GM20000 (cell line): ENCODE measurements at places on chromosomes 7 and 10.

- DNase-seq = no peak
Observed at GRCh38 chr10:68474021-68474420, 2.2 kb upstream of the DNA2 start.

DNA sequence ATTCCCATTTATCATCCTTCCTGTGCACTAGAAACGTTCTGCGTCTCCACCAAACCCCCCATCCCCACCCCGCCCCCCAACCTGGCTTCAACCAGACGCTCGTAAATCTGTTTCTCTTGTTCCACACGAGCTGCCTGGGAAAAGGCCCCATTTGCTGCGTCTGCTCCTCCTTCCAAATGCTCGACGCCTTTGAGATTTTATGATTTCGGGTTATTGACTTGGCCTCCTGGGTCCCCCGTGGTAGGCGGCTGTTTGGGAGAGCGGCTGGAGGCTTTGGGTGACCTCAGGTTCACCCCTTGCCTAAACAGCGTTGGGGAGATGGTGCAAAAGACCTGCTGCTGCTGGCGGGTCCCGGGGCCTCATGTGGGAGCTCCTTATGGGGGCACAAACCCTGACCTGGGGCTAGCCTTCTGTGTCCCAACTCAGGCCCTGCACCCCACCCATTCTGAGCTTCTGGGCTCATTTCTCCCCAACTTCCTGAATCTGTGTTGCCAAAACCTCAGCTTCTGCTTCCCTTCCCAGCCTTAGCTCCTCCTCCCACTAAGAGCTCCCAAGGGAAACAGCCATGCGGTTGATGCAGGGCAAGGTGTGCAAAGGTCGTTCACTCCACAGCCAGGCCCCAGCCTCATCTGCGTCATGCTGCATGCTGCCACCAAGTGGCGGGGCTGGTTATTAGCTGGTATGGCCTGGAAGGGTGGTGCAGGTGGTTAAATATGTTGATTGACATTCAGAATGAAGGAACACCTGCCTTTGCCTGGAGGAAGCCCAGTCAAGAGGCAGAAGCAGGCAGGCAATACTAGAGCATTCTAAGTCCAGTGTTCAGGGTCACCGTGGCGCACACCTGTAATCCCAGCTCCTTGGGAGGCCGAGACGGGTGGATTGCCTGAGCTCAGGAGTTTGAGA, 49.1 kb upstream of the ELN start:
- DNase-seq = peak; percentile 82

DNA sequence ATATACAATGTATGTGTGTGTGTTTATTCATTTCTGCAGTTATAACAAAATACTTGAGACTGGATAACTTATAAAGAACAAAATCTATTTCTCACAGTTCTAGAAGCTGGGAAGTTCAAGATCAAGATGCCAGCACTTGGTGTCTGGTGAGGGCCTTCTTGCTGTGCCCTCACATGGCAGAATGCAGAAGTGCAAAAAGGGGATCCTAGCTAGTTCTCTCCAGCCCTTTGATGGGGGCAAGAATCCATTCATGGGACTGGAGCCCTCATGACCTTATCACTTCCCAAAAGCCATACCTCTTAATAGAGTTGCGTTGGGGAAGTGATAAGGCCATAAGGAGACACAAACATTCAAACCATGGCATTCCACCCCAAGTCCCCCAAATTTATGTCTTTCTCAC, 8.4 kb downstream of the GRB10 start:
- DNase-seq = no peak

- no peak for DNase-seq
Observed at GRCh38 chr10:13632440-13632839, 45.7 kb downstream of the PRPF18 start.

GRCh38 chr7:47247132-47247531, 334.8 kb downstream of the TNS3 start:
- no peak for DNase-seq

DNA sequence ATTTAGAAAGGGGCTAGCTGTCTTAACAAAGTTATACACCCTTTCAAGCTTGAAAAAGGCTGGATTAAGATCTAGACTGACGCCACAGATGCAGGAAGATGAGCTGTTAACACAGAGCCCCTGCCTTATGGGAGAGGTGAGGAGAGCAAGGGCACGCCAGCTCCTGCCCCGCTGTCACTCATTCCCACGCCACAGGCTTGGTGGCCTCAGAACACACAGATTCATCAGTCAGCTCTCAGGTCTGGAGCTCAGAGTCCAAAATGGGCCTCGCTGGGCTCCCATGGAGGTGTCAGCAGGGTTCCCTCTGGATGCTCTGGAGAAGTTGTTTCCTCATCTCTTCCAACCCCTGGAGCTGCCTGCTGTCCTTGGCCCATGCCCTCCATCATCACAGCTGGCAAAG, 554.2 kb downstream of the TCERG1L start:
- DNase-seq = no peak

- no peak for DNase-seq
Observed at GRCh38 chr10:23418051-23418681, 20.7 kb upstream of the OTUD1 start.

DNA sequence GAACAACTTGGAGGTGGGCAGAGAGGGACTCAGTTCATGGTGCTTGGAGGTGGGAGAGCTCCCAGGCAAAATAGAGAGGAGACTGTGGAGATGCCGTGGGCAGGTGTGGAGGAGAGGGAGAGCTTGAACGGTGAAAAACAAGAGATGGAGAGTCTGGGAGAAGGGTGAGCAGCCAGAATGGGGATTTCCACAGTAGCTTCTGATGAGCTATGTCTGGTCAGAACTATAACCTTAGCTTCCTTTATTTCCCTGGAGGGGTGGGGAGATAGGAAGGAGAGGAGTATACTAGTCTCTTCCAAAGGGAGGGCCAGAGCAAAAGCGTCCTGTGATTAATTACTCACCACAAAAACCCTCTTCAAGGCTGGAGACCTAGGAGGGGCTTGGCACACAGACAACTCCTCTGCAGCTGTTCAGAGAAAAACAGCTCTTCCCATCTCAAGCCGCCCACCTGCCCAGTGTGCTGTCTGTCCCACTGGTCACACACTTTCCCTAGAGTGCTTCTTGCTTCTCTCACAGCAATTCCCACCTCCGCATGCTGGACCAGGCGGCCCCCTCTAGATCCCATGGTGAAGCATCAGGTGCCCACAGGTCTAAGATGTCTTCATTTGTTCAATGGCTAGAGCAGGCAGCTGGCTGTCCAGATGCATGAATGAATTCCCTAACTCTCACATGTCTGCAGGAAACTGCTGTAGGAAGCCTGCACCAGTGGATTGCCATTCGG, 41.9 kb downstream of the TAS2R41 start:
- DNase-seq = no peak

DNA sequence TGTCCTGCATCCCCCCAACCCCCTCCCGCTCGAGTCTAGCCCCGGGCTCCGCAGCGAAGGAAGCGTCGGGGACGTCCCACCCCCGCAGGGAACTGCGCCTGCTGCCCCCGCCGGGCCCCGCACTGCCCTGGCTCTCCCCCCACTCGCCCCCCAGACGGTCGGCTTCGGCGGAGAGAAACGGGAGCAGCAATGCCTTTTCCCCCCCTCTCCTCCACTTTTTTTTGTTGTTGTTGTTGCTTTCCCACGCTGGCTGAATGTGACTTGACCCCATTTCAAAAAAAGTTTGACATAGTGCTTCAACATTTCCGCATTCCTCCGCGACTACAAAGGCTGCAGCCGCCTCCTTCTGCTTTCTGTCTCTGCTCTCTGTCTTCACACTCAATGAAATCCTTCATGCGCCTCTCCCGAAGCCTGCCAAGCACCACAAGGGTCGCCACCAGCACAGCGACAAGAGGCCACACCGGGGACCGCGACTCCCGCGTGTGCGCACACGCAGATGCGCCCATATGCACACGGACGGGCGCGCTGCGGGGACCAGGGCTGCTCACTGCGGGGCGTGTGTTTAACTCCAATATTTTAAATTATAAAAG, 1.0 kb downstream of the CDK6 start:
- DNase-seq = peak; percentile 72

DNA sequence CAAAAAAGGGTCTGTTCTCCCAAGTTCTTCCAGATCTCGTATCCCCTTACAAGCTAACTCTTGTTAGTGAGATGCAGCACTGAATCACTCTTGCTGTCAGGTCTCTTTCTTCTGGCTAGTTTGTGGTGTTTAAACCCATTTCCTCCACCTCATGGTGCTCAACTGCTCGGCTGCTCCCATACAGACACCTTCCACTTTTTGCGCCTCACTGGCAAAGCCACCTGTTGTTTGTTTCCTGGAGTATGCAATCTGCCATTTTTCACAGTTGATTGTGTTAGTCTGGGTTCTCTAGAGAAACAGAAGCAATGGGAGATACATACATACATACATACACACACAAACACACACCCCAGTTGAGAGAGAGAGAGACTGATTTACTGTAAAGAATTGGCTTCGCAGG, 124.4 kb upstream of the SP8 start:
- no peak for DNase-seq

- DNase-seq = no peak
Observed at GRCh38 chr10:21599582-21599981, 65.5 kb downstream of the MLLT10 start.

- DNase-seq = no peak
Observed at GRCh38 chr7:79386688-79387422, 66.6 kb downstream of the MAGI2 start.

DNA sequence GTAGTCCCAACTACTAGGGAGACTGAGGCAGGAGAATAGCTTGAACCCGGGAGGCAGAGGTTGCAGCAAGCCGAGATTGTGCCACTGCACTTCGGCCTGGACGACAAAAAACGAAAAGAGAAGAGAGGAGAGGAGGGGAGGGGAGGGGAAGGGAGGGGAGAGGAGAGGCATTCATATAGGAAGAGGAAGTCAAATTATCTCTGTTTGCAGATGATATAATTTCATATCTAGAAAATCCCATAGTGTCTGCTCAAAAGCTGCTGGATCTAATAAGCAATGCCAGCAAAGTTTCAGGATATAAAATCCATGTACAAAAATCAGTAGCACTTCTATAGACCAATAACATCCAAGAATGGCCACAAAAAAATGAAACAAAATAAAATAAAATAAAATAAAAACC, 120.3 kb downstream of the LMBR1 start:
- DNase-seq = no peak

DNA sequence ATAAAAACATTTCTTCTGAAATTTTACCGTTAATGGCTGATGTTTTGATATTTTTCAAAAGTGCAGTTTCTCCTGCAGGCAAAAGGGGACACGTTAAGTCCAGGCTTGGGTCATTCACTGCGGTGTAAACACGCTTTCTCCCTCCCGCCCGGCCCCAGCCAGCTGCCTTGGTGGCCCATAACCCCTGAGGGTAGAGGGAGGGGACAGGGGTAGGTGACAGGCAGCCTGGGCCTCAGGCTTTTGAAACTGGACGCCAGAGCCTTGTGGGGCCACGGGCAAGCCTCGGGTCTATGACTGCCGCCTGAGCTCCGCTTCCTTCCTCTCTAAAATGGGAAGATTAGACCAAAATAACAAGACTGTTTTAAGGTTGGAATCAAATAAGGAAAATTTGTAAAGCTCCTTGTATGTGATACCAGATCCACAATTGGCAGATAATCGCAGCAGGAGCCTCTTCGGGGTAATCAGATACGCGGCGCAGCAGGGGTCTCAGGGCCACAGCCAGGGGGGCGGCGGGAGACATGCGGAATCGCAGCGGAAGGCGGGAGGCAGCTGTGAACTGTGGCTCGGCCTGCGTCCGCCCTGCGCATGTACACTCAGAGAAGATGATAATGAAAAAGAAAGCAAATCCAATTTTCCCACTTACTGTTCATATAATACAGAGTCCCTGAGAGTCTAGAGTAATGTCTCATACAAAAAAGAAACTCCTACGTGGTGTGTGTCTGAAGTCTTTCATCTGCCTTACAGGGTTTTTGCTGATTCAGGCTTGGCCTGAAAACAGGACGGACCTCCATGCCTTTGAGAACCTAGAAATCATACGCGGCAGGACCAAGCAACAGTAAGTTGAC, 138.3 kb downstream of the EGFR start:
- DNase-seq = no peak

- DNase-seq = no peak
Observed at GRCh38 chr7:27835376-27835775, 95.4 kb downstream of the TAX1BP1 start.

- DNase-seq = no peak
Observed at GRCh38 chr7:37728747-37729146, 45.2 kb downstream of the GPR141 start.

DNA sequence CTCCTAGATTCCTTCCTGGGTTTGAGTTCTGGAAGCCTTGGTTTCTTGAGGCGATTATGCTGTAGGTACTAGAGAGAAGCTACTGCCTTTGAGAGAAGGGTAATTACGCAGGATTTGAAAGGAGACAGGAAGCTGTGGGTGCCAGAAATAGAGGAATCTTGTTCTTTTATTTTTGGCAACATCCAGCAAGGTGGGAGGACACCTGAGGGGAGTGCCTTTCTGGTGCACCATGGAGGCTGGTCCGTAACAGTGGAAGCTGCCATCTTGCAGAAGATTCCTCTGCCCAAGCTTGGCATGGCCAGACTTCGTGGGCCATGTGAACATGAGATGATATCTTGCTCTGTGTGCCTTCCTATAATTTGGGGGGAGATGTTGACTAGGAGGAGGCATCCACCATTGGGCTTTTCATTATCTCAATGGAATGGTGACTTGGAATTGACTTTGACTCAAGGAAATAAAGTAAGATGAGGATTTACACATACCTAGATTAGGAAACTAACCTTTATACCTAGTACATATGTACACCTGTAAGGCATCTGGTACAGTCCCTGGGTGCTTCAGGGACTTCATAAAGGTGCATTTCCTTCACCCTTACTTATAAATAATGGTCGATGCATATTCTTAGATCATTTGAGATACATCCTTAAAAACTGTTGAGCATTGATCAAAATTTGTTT, 98.2 kb downstream of the PFKFB3 start:
- DNase-seq = no peak

GRCh38 chr10:4846775-4847174, 20.8 kb downstream of the AKR1E2 start:
- no peak for DNase-seq

DNA sequence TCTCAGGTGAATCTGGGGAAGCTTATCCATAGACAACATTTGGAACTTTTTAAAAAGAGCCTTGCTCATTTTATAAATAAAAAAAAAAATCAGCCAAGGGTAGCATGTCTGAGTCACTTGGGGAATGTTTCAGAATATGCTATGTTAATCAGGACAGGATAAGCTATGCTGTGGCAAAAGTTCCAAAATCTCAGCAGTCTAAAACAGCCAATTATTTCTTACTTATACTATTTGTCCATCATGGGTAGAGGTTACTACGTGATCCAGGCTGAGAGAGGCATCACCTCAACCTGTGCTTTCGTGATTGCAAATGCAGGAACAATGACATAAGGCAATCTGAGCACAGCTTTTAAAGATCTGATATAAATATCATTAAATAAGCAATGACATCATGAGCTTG, 6.5 kb downstream of the SLC13A1 start:
- DNase-seq = no peak

DNA sequence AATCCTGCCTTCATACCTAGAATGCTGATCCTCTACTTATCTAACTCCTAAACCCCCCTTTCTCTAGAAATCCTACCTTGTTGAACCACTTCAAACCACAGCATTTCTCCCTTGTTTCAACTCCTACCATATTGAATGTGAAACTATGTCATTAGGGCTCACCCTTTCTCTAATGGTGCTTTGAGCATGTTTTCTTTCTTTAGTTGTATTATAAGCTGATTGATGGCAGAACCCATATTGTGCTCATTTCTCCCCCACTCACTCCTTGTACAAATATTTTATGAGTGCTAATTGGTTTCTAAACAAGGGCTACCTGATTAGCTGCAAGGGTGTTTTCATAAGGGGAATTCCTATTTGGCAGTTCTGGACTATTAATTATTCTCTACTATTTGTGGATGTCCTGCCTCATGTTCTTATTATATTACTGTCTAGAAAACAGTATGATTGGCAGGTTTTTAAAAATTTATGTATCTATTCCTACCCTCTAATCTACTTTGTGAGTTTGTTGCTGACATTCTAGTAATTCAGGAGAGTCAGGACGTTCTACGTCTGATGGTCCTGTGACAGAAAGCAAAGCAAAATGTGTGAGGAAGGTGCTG, 765.8 kb downstream of the KCNMA1 start:
- no peak for DNase-seq
